ENCODE measurements at places on chromosomes 7 and 10.
A peak's percentile ranks its signal among the peaks of the same experiment; 100 is the strongest.

DNA sequence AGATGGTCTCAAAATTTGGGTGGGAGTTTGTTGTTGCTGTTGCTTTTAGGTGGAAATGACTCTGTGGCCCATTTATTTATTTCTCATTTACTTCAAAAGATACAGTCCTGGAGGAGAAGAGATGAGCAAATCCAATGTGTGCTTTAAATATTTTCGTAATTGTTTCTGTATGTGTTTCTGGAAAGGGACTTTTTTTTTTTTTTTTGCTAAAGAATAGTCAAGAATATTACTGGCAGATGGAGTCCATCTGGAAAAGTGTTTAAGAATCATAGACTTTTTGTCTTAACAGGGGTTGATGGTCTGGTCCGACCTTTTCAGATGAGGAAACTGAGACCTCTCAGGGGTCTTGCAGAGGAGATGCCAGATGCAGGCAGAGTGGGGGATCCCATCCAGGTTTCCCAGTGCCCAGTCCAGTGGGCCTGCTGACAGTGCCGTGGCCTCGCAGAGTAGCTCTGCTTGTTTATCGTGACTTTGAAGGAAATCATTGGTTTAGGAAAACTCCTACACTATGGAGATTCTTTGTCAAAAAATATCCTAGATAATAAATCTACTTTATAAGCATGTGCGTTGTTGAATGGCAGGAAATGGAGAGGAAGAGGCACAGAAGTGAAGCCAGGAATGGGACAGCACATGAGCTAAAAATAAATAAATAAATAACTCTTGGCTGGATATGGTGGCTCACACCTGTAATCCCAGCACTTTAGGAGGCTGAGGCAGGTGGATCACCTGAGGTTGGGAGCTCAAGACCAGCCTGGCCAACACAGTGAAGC lies 164.3 kb upstream of the SVIL start:
- no peak for DNase-seq

- no peak for DNase-seq
Measured at GRCh38 chr10:11401264-11402235, 209.9 kb downstream of the USP6NL start.

GRCh38 chr10:33032654-33033151 lies 74.7 kb upstream of the ITGB1 start:
- DNase-seq = no peak

GRCh38 chr10:16562891-16563290 lies 41.2 kb upstream of the C1QL3 start:
- DNase-seq = no peak

- DNase-seq = no peak
Measured at GRCh38 chr10:49280001-49280408, 19.0 kb upstream of the C10orf71 start.

GRCh38 chr7:42123716-42124115 lies 113.3 kb downstream of the GLI3 start:
- DNase-seq = no peak

GRCh38 chr10:24952707-24953645 lies 570 bp upstream of the PRTFDC1 start:
- peak; percentile 67 for DNase-seq

- no peak for DNase-seq
Measured at GRCh38 chr7:124155432-124156022, 122.7 kb upstream of the TMEM229A start.

- DNase-seq = peak; percentile 79
Measured at GRCh38 chr10:71696628-71697326, 22.8 kb downstream of the C10orf105 start.

DNA sequence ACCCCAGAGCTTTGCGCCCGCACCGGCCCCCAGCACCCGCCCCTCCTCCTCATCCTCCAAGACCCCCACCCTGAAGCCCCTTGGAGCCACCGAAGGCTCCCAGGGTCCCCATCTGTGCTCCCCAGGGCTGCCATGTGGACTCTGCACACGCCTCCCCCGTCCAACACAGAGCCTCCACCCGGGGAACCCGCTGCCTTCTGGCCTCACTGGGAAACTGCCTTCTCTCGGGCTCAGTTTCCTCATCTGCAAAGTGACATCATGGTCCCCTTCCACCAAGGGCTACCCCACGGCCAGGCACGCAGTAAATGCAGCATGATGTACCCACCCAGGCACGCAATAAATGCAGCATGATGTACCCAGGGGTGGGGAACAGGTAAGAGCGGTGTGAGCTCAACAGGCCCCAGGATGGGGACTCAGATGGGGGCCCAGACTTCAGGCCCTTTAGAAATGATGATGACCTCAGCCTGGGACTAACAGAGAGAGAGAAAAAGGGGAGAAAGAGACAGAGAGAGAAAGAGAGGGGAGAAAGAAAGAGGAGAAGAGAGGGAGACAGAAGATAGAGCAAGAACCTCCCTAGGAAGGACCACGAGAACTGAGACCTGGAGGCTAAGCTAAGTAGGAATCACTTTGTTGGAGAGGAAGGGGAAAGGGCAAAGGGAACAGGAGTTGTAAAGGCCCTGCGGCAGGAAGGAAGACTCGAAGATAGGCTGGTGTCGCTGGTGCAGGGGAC lies 2.5 kb upstream of the MICALL2 start:
- DNase-seq = no peak

GRCh38 chr10:15462253-15462897 lies 91.3 kb upstream of the FAM171A1 start:
- no peak for DNase-seq

- no peak for DNase-seq
Measured at GRCh38 chr7:105205592-105206237, 183.0 kb downstream of the SRPK2 start.

DNA sequence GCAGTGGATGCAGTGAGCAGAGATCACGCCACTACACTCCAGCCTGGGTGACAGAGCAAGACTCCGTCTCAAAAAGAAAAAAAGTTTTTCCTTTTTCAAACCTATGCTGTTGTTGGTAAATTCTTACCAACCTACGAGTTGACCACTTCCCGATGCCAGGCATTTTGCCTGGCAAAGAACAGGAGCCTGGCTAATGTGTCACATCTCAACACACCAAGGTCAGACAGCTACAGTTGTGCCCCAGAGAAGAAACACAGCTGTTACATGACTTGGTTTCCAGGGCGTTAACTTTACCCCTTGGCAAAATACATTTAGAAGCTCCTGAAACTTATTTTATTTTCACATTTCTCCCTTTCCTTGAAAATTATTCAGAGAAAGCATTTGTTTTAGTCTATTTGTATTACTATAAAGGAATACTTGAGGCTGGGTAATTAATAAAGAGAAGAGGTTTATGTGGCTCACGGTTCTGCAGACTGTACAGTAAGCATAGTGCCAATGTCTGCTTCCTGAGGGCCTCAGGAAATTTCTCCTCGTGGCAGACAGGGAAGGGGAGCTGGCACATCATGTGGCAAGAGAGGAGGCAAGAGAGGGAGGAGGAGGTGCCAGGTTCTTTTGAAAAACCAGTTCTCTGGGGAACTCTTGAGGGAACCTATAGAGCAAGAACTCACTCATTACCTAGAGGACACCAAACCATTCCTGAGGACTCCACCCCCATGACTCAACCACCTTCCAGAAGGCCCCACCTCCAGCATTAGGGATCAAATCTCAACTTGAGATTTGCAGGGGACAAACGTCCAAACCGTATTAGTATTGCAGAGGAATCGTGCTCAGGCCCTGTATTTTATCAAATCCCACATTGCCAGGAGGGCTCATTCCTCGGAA lies 83.3 kb downstream of the PAXIP1 start:
- no peak for DNase-seq

GRCh38 chr7:129949292-129950133 lies 3.2 kb downstream of the UBE2H start:
- no peak for DNase-seq

DNA sequence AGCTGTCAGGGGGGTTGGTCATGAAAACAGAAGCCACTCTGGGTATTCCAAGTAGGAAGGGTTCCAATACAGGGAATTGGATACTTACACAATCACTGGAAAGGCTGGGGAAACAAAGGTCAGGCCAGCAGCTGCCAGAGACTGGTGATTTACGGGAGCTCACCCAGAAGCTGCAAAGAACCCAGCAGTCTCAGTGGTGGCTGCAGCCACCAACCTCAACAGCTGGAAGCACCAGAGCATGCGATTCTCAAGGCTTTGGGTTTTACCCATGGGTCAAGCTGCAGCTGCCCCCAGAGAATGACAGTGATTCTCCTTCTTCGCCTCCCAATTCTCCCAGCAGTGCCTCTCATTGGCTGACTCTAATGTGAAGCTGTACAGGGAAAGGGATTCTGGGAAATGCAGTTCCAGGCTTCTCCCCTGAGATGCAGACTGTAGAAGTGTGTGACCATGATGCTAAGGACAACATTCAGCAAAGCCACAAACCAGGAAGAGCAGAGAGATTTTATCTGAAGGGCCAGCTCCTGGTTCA lies 107.2 kb upstream of the TCF7L2 start:
- DNase-seq = no peak
